Caco-2 (cell line): ENCODE measurements at places on chromosomes 6 and 20. TPM values are rescaled to one million over a fixed set of nuclear protein-coding genes. Genes with fewer than 3 reads are reported as not detected.

Gene PLEKHG1
- 32.8 and 35.0 TPM in 2 replicates for total RNA-seq

Gene ARMC12
- total RNA-seq: not detected in 2 replicates

Gene EPPIN
- total RNA-seq: not detected in 2 replicates

- no peak for DNase-seq
- no peaks in the 10 kb centered on the region for H3K27me3 ChIP-seq
- H3K4me1 ChIP-seq: 0 out of 2 replicates have a peak, but pooled peaks cover 8% of the 10 kb centered on the region
- H3K36me3 ChIP-seq: peaks cover 5% of the 10 kb centered on the region
- no peak overlapping the region for H3K27ac ChIP-seq
Observed at GRCh38 chr20:20034486-20034885, 17.3 kb downstream of the NAA20 start.

DNA sequence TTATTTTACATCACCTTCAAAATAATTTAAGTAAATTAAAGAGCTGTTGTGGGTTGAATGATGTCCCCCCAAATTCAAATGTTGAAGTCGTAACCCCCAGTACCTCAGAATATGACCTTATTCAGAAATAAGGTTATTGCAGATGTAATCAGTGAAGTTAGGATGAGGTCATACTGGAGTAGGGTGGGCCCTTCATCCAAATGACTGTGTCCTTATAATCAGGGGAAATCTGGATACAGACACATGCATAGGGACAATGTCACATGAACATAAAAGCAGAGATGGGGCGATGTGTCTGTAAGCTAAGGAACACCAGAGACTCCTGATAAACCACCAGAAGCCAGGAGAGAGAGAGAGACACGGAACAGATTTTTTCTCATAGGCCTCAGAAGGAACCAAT lies 13.3 kb upstream of the IL20RA start:
- no peak overlapping the region for H3K4me3 ChIP-seq
- DNase-seq: no peak
- H3K27me3 ChIP-seq: no peaks in the 10 kb centered on the region
- no peak overlapping the region for H3K27ac ChIP-seq
- no peaks in the 10 kb centered on the region for H3K36me3 ChIP-seq

- peak overlapping the region; percentile 26 for H3K27ac ChIP-seq
- no peak for DNase-seq
- H3K4me3 ChIP-seq: no peak overlapping the region
- H3K27me3 ChIP-seq: no peaks in the 10 kb centered on the region
Observed at GRCh38 chr20:53809217-53809616, 215.6 kb upstream of the ZNF217 start.
